SJCRH30 (cell line): ENCODE measurements at places on chromosomes 5 and 9.

DNA sequence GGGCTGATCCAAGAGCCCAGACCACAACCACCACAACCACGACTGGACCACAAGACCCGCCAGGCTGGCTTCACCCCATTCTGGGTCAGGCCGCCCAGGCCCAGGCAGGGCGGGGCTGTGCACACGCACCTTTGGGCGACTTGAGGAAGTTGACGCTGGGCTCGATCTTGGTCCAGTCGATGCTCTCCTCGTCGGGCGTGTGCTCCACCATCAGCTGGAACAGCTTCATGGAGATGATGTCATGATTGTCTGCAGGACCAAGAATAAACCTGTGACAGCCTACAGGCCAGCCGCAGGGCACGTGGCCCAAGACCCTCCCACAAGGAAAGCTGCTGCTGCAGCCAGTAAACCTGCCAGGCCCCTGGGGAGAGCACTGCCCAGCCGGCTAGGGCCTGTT, 17.3 kb downstream of the LMAN2 start:
- H3K4me1 ChIP-seq = no peaks in the 10 kb centered on the region
- DNase-seq = no peak
- no peak overlapping the region for H3K27ac ChIP-seq
- H3K27me3 ChIP-seq = no peaks in the 10 kb centered on the region

DNA sequence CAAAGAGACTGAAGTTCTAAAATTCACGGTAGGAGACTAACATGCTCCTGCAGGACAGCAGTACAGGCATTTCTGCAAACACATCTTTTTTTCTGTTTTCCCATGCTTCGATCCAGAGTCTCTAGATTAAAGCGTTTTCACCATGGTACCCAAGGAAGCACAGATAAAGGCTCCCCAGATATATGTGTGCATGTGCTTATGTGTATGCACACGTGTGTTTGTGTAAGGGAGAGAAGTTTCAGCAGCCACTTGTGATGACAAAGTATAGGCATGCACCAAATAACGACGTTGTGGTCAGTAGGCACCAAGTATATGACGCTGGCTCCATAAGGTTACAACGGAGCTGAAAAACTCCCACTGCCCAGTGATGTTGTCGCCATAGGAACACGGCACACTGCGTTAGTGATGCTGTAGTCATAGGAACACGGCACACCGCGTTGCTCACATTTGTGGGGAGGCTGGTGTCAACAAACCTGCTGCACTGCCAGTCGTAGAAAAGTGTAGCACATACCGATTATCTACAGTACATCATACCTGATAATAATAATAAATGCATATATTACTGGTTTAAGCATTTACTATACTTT, 21.7 kb downstream of the MED10 start:
- H3K4me3 ChIP-seq = no peak overlapping the region
- H3K36me3 ChIP-seq = no peaks in the 10 kb centered on the region
- H3K27ac ChIP-seq = no peak overlapping the region
- no peaks in the 10 kb centered on the region for H3K27me3 ChIP-seq
- DNase-seq = no peak

GRCh38 chr9:108599571-108599970, 256.2 kb downstream of the ACTL7B start:
- no peaks in the 10 kb centered on the region for H3K4me1 ChIP-seq
- H3K36me3 ChIP-seq = no peaks in the 10 kb centered on the region
- H3K27me3 ChIP-seq = peaks cover 8% of the 10 kb centered on the region
- no peak overlapping the region for H3K27ac ChIP-seq
- DNase-seq = no peak
- no peak overlapping the region for H3K4me3 ChIP-seq

DNA sequence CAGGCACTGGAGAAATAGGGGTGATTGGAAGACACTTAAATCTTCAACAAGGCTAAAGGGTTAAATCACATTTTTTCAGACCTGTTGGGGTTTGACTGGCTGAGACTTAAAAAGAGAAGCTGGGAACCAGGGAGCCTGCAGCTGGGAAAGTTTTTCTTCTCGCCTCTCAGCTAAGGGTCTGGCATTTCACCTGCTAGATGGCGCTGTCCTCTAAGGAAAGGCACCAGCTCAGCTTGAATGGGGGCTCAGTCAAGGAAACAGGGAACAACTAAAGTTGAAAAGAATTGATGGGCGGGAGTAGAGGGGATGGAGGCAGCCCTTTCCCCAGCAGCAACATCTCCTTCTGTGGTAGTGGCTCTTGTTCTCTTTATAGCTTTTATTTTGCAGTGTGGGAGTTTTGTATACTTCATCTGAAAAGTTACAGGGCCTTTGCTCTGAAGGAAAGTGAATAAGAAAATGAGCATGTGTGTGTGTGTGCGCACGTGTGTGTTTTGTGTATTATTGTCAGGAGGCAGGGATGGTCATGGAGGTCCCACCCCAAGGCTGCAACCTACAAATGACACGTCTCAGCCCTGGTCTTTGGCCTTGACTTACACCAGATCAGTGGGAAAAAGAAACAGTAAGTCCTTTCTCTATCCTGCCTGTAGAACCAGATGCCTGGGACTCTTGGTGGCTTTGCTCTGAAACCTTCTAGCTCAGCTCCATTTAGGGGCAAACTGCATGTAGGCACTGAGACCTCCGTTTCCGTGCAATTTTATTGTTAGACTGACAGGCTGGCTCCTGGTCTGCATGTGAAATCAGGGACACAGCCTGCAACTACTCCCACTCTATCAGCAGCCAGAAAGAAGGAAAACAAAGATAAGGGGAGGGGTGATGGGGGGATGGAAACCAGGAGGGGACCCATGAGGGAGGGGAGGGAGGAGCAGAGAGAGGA, 316.2 kb upstream of the CLINT1 start:
- peak; percentile 91 for DNase-seq
- H3K27me3 ChIP-seq = no peaks in the 10 kb centered on the region
- peak overlapping the region; percentile 16; the same call in 1 of the 2 replicates for H3K27ac ChIP-seq
- H3K4me1 ChIP-seq = peaks cover 14% of the 10 kb centered on the region

GRCh38 chr9:131668057-131668438, 71.8 kb downstream of the RAPGEF1 start:
- H3K27ac ChIP-seq = no peak overlapping the region
- no peak for DNase-seq
- no peak overlapping the region for H3K4me3 ChIP-seq
- H3K27me3 ChIP-seq = no peaks in the 10 kb centered on the region
- H3K4me1 ChIP-seq = peaks cover 31% of the 10 kb centered on the region

DNA sequence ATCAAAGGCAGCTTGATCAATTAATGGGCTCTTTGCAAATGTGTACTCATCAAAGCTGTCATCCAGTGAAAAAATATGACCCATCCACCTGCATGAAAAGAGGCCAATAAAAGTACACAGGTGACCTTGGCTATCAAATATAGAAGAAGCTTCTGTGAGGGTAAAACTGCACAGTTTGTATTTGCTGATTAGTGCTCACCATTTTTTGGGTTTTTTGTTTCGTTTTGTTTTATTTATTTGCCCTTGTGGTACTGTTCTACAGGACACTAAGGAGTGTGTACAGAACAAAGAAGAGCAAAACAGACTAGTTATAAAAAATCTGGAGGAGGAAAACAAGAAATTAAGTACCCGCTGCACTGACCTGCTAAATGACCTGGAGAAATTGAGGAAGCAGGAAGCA, 101.3 kb downstream of the CNTLN start:
- no peak overlapping the region for H3K27ac ChIP-seq
- H3K4me1 ChIP-seq = no peaks in the 10 kb centered on the region
- H3K27me3 ChIP-seq = no peaks in the 10 kb centered on the region
- H3K36me3 ChIP-seq = no peaks in the 10 kb centered on the region; the same call in 1 of the 2 replicates
- no peak for DNase-seq

DNA sequence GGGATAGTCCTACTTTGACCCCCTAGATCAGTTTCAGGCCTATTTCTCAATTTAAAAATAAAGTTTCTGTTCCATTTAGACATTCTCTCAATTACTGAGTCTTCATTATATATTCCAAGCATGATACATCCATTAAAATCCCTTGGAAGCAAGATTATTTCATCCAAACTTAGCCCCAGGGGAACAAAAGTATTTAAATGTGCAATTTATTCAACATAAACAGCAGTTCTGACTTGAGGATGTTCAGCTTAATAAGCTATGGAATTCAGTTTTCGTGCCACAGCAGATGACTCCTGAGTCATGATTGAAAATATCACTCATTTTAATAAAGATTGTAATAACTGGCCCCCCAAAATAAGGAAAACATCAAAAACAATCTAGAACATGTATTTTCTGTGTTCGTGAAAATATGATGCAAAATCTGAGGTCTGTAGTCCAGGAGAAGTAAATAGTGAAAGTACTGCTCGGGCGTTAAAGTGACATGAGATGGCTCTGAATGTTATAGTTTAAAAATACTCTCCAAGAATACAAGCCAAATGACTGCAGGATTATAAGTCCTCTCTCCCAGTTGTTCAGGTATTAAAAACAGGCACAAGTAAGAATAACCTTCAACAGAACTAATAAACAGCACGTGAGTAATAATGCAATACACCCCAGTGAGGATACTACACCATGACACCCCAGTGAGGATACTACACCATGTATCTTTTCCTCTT, 67.1 kb downstream of the RETREG1 start:
- H3K36me3 ChIP-seq = no peaks in the 10 kb centered on the region
- no peaks in the 10 kb centered on the region for H3K4me1 ChIP-seq
- DNase-seq = no peak
- no peak overlapping the region for H3K27ac ChIP-seq
- no peaks in the 10 kb centered on the region for H3K27me3 ChIP-seq

DNA sequence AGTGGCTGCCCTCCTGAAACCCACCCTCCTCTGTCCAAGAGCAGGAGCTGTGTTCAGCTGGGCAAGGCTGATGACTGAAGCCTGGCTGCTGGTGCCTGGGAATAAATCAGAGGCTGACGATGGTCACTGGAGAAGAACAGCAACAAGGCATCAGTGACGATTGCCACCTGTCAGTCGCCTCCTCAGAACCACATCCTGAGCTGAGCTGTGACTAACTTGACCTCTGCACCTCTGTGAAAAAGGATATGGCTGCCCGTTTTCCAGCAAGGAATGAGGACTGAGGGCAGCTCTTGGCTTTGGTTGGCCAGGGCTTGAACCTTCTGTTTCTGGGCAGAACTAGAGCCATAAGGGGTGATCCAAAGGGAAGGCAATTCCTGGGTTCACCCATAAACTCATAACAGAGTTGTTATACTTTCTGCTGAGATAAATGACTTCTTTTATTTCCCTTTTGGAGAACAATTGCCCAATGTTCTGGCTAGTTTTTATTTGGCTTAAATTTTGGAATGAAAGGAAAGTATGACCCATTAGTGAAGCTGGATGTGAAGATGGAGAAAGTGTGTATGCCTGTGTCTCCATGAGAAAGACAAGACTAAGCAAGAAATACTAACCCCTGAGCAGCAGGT, 40.1 kb downstream of the TRIP13 start:
- H3K4me3 ChIP-seq = no peak overlapping the region
- H3K27ac ChIP-seq = no peak overlapping the region
- no peaks in the 10 kb centered on the region for H3K4me1 ChIP-seq
- DNase-seq = no peak

DNA sequence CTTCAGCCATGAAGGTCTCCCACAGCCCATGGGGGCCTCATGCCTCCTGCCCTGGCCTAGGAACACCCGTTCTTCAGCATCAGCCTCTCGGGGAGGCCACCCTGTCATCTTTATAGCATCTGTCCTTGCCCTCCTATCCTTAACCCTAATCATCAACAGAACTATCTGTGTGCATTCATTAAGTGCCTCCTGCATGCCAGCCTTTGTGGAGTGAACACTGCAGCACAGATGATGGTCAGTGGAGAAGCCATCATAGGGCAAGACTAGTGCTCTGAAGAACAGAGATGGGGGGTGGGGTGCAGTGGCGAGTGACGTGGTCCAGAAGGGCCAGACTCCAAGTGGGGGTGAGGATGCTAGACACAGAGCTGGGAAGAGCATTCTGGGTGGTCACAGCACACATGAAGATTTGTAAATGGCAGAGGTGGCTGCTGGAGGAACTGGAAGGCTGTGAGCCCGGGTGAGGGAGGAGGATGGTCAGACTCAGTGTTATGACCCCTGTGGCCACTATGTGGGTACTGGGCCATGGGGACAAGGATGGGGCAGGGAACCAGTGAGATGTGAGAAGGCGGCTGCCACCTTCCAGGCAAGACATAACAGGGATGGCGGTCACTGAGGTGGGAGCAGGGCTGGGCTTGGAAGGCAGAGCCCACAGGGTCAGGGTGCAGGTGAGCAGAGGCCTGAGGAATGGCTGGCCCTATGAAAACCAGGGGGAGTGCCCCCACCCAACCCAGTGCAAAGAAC, 3.6 kb upstream of the CARD19 start:
- no peak for DNase-seq
- H3K27ac ChIP-seq = no peak overlapping the region
- H3K4me1 ChIP-seq = peaks cover 10% of the 10 kb centered on the region
- H3K36me3 ChIP-seq = no peaks in the 10 kb centered on the region
